ENCODE measurements at places on chromosomes 12 and 14.
A peak's percentile ranks its signal among the peaks of the same experiment; 100 is the strongest.

- DNase-seq: no peak
These were observed 22.2 kb upstream of the KIF21A start for GRCh38 chr12:39464976-39465695.

DNA sequence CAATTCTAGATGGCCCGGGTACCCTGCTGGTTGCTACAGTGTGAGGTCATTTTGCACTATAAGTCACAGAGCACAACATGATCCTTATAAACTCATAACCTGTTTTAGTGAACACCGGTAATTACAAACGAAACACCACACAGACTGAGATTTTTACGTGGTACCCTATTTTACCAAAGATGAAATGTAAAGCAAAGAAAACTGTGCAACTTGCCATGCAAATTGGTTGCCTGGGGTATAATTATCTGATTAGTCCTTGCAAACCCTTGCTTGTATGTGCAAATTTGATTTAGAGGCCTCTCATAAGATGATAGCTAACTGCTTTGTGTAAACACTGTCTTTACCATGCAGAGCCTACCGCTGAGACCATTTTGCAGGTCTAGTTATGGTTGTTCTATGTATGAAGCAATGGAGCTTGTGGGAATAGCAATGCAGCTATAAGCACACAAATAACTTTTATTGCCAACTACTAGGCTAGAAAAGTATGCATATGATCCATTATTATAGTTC lies 372.1 kb upstream of the FAR2 start:
- DNase-seq: peak; percentile 17

GRCh38 chr12:13373131-13373530 lies 176.6 kb downstream of the EMP1 start:
- no peak for DNase-seq

DNA sequence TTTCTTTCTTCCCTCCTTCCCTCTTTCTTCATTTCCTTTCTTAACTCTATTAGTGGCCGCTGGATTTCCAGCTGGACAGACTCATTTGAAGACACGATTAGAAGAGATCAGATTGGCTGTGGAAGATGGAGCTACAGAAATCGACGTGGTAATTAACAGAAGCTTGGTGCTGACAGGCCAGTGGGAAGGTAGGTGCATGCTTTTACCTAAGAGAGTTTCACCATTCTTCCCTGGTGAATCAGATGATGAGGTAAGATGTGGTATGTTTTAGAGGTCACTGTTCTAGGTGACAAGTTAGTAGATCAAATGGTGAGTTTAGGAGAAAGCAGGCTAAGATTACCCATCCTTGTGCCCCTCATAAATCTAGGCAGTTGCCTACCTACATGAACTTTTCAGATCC lies 51.6 kb downstream of the DERA start:
- no peak for DNase-seq

- no peak for DNase-seq
These were observed 12.4 kb downstream of the SMIM41 start for GRCh38 chr12:52091869-52092268.

DNA sequence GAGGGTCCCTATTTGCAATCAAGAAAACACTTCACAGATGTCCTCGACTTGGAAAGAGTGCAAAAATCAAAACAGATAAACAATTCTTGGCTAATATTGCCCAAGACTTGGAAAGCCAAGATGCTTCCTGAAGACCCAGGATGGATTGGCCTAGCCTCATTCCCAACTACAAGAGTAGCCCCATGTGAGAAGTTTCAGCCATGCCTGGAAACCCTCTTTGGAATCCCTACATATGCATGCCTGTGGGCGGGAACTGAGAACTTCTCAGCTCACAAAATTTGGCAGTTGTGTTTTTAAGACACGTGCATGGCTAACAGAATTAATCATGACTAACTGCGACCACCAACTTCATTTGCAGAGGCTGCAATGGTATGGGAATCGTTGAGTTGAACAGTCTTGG lies 283.2 kb upstream of the TBX3 start:
- DNase-seq: no peak

GRCh38 chr12:33795536-33795935 lies 226.8 kb upstream of the ALG10 start:
- no peak for DNase-seq

- peak; percentile 53 for DNase-seq
These were observed 81.6 kb upstream of the SCAF11 start for GRCh38 chr12:46071769-46072624.

DNA sequence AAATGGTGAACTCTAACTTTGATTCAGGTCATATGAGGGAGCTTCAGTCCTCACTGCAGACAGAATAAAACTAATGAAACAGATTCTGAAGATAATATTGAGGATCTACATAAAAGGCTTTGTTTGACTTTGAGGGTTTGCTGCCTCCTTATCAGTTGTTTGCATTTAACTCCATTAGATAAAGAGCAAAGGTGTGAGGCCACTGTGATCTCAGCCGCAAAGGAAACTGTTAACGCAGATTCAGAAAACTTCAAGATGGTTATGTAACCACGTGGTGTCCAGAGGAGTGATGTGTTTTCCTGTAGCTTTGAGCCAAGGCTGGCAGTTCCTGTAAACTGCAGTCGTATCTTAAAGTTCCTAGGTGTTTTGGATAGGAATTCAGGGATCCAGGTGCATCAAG lies 67.8 kb downstream of the METTL25 start:
- no peak for DNase-seq
